ENCODE measurements at places on chromosomes 6 and 20.

DNA sequence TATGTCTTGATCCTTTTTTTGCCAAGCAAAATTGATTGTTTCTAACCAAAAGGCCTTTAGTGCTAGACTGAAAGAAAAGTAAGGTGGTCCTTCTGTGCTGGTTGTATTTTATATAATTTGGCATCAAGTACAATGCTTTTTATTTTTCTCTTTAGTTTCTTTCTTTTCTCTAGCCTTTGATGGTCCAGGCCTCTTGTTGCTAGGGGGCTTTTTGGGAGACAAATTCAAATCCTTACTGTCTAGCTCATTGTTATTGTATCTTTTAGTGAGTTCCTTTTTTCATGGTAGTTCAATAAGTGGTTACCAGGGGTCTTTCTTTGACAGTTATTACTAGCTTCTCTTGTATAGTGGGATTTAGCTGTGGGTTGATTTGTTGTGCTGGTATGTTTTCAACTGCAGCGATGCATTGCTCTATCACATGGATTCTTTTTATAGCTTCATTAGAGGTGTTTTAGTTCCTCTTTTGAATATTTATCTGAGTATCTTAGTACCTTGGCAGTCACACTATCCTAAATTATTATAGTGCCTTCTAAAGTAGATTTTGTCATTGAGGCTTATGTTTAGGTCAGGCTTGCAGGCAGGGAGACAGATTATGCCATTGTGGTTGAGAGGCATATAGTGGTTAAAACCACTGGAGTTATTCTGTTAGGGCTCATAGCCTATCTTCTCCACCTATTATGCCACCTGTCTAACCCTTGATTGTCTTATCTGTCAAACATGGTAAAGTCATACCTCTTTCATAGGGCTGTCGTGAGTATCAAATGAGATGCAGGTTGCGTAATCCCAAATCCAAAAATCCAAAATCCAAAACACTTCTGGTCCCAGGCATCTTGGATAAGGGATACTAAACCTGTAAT, 49.5 kb downstream of the KCNS1 start:
- H3K27ac ChIP-seq = no peak overlapping the region
- DNase-seq = no peak
- no peaks in the 10 kb centered on the region for H3K27me3 ChIP-seq

- H3K4me3 ChIP-seq = no peak overlapping the region
- DNase-seq = no peak
- peaks cover 90% of the 10 kb centered on the region for H3K27me3 ChIP-seq
These were observed 4.6 kb downstream of the NPBWR2 start for GRCh38 chr20:64102647-64103354.

- H3K36me3 ChIP-seq = no peaks in the 10 kb centered on the region
- peaks cover 33% of the 10 kb centered on the region for H3K27me3 ChIP-seq
- no peak overlapping the region for H3K4me3 ChIP-seq
- H3K27ac ChIP-seq = no peak overlapping the region
These were observed 105.3 kb upstream of the KCNG1 start for GRCh38 chr20:51128198-51128597.

DNA sequence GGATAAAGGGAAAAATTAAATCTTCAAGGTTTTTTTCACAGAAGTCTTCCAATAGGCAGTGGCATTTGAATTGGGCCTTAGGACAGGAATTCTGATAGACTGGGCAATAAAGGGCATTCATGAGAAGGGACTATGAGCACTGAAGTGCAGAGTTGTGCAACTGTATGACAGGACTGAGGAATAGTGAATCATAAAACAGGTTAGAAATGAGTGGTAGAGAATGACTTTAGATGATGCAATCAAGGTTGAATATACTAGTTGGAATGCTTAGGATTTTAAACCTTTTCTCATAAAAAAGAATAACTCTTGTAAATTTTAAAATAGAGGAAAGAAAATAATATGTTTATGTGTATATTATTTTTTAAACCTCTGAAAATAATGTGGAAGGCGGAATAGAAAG, 944.7 kb downstream of the PHF3 start:
- no peak overlapping the region for H3K4me3 ChIP-seq
- DNase-seq = no peak
- no peak overlapping the region for H3K27ac ChIP-seq

- no peak overlapping the region for H3K4me3 ChIP-seq
- H3K4me1 ChIP-seq = peaks cover 91% of the 10 kb centered on the region
- no peak overlapping the region for H3K27ac ChIP-seq
- H3K27me3 ChIP-seq = no peaks in the 10 kb centered on the region
- no peaks in the 10 kb centered on the region for H3K36me3 ChIP-seq
- DNase-seq = no peak
These were observed 16.2 kb upstream of the MRPS18A start for GRCh38 chr6:43703512-43704429.

DNA sequence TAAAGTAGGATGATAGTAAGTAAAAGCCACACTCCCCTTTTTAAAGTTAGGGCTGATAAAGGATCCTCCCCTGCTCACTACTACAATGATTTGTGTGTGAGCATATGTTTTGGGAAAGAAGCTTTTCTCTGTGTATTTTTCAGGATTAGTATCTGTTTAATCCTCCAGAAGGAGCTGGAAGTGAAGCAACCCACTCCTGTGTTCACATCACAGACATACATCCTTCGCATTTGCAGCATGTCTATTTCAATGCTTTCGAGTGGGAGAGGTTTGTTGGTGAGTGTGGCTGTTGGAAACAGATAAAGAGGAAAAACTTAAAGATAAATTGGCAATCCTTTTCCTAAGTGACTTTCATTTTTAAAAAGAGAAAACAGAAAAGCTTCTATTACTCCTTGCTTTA, 31.6 kb upstream of the RGS17 start:
- no peaks in the 10 kb centered on the region for H3K27me3 ChIP-seq
- H3K4me1 ChIP-seq = peaks cover 4% of the 10 kb centered on the region
- no peaks in the 10 kb centered on the region for H3K36me3 ChIP-seq
- DNase-seq = no peak
- H3K4me3 ChIP-seq = no peak overlapping the region

DNA sequence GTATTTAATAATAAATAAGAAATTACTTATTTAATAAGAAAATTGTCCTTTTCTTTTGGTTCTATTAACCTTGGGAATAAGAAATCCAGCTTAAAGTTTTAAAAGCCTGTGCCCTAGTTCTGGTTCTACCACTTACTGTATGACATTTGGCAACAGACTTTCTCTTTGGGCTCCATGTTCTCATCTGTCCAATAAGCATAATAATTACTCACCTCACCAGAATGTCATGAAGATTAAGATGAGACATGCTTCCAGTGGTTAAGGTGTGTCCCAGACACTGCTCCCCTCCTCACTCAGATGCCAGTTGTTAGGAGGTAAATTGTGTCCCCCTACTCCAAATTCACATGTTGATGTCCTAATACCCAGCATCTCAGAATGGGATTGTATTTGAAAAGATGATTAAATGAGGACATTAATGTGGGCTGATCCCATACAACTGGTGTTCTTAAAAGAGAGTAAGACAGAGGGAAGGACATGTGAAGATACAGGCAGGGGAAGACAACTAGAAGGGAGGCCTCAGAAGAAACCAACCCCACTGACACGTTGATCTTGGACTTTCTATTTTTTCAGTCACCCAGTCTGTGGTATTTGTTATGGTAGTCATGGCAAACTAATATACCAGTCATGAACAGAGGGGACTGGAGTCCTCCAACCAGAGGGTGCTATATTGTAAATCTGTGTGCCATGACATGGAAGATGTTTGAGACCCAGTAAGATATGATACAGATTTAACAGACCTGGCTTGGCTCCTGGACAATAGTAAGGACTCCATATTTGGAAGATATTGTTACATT, 6.4 kb upstream of the MICAL1 start:
- no peaks in the 10 kb centered on the region for H3K27me3 ChIP-seq
- H3K36me3 ChIP-seq = peaks cover 7% of the 10 kb centered on the region
- DNase-seq = no peak
- H3K27ac ChIP-seq = no peak overlapping the region
- H3K4me1 ChIP-seq = peaks cover 4% of the 10 kb centered on the region
- H3K4me3 ChIP-seq = no peak overlapping the region
